ENCODE measurements at places on chromosomes 12 and 14.

DNA sequence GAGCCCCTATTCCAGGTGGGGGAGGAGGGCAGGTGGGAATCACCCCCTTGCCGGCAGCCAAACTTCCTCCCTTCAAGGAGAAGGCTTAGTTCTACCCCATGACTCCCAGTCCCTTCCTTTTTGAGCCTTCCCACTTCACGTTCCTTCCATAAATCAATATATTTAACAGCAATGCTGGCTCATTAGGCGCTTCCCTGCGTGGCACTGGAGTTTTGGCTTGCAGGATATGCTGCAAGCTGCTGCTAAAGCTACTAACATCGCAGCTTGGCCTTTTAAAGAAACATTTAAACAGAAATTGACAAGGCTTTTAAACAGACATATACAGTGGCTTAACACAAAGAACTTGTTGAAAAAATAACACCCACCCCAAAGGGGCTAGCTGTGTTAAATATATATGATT, 308.0 kb upstream of the FKBP4 start:
- H3K4me3 ChIP-seq: no peak overlapping the region
- no peak overlapping the region for H3K27ac ChIP-seq
- no peaks in the 10 kb centered on the region for H3K36me3 ChIP-seq
- no peak for DNase-seq
- H3K27me3 ChIP-seq: no peaks in the 10 kb centered on the region

DNA sequence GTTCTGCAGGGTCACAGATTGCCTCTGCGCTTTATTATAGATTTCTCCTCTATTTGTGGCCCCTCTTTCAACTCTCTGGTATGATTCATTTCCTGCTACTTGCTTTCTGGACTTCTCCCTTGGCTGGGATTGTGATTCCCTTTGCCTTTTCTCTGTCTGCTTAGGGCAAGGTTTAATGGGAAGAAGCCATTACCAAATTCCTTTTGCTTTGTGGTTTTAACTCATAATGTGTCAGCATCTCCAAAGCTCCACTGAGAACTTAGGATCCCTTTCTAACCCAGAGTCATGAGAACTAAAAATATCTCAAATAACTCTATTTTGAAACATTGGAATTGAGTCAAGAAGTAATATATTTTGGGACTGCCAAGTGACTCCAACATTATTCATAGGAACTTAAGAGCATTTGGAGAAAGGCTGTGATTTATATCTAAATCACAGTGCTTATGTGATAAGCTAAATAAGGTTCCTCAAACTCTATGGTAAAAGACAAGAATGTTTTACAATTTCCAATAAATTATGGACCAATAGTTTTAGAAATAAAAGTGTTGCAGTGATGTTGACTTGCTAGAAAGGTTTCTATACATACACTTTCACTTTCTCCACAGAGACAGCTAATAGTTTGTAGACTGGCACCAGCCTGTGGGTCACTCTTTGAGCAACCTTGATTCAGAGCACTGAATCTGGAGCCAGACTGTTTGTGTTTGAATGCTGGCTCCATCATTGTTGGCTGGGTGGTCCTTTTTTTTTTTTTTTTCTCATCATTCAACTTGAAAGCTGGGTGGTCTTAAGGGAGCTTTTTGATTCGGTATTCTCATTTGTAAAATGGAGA, 93.9 kb downstream of the DACT1 start:
- no peaks in the 10 kb centered on the region for H3K27me3 ChIP-seq
- no peak for DNase-seq
- no peak overlapping the region for H3K27ac ChIP-seq
- H3K4me3 ChIP-seq: no peak overlapping the region

DNA sequence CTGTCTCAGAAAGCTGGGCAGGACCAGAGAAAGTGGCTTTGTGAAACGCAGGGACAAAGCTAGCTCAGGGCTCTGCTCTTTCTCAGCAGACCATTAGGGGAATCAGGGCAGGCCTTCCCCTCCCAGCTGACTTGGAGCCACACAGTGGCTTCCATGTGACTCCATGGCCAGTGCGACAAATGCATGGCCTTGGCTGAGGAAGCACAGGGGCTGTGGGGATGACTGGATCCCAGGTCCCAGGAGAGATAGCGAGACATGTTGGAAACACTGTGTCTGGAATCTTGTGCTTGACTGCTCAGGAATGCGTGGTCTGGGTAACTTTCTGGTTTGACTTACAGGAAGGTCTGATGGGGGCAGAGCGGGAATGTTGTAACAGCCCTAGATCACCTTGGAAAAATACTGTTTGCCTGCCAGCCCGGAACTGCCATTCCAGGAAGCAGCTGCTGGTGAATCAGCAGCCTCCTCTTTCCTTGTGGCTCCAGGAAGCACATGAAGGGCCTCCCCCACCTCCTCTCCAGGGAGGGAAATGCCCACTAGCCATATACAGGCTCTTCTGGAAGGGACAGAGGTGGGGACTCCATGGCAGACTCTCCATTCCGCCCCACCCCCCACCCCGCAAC, 133.5 kb upstream of the HIF1A start:
- no peaks in the 10 kb centered on the region for H3K36me3 ChIP-seq
- DNase-seq: no peak
- H3K27me3 ChIP-seq: no peaks in the 10 kb centered on the region
- H3K4me1 ChIP-seq: peaks cover 49% of the 10 kb centered on the region

DNA sequence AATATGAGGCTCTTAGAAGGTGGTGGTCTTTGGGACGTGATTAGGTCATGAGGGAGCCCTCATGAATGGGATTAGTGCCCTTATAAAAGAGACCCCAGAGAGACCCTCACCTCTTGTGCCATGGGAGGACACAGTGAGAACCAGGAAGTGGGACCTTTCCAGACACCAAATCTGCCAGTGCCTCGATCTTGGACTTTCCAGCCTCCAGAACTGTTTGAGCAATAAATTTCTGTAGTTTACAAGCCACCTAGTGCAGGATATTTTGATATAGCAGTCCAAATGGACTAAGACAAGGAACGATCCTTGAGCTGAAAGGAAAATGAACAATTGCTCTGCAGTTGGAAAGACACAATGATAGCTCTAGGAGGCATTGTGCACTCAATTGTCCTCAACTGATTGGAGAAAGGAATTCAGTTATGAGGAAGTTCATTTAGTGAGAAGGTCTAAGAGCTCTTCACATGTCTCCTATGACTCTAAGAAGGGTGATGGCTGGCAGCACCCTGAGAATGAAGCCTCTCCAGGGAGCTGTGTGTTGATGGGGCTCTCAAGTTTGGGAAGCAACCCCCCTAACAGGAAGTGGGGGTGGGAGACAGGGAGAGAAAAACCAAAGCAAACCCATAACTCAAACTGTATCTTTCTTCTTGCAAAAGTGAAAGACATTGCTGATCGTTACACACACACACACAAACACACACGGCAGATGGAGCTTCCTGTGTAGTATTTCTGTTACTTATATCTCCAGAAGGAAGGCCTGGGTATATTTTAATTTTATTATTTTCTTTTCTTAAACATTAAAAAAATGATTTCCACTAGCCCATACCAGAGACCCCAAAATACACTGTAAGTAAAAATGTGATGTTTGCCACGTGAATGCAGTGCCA, 21.0 kb downstream of the CHST11 start:
- H3K36me3 ChIP-seq: no peaks in the 10 kb centered on the region
- no peak for DNase-seq
- H3K4me1 ChIP-seq: no peaks in the 10 kb centered on the region
- H3K4me3 ChIP-seq: no peak overlapping the region
- no peaks in the 10 kb centered on the region for H3K27me3 ChIP-seq

DNA sequence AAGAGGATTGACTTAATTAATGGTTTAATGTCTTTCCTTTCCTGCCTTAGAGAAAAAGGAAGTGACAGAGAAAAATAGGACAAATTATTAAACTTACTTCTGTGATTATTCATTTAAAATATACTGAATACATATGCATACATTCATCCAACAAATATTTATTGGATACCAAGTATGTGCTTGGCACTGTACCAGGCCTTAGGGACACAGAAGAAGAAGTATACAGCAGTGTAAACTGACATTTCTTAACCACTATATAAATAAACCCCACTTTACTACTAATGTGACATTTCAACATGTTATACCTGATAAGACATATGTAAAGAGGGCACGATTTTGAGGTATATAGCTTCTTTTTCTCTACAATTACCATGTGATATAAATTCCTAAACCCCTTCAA, 53.6 kb downstream of the ERO1A start:
- no peak overlapping the region for H3K4me3 ChIP-seq
- H3K36me3 ChIP-seq: peaks cover 38% of the 10 kb centered on the region
- no peaks in the 10 kb centered on the region for H3K4me1 ChIP-seq
- no peak overlapping the region for H3K27ac ChIP-seq

GRCh38 chr12:55933169-55933798, 2.3 kb downstream of the DGKA start:
- peak overlapping the region; percentile 98 for H3K27ac ChIP-seq
- peaks cover 74% of the 10 kb centered on the region for H3K4me1 ChIP-seq
- H3K36me3 ChIP-seq: peaks cover 7% of the 10 kb centered on the region

DNA sequence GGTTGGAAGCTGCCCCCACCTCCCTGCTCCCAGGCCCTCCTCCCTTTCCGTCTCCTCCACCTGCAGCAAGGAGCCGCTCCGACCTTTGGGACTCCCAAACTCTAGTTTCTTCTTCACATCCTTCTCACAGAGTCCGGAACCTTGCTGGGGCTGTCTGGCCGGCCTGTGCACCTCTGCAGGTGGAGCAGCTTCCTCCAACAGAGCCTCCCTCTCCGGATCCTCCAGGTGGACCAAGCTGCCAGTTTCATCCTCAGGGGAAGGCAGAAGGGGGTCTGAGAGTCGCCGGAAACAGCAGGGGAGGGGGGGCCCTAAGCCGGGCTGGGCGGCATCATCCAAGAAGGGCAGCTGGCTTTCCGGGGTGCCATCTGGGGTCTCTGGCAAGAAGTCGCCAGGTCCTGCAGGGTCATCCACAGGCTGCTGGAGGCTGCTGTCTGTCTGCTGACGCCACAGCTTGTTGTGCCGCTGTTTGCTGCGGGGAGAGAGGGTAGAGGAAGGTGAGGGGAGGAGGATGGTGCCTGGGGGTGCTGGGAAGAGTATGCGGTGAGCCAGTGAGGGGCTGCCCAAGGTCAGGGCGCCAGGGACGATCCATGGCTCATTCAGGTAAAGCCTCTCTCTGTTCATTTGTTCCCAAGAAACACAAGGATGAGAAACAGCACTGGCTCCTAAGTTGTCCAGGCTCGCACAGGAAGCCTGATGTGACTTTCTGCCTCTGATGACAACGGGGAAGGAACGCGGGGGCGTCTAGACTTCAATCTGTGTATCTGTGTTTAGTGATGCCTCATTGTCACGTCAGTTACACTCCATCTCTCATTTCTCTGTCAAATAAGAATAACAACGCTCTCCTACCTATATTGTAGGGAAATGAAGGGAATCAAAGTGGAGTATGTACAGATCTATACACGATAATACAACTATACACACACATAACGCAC, 61.3 kb upstream of the CORO1C start:
- peaks cover 59% of the 10 kb centered on the region for H3K36me3 ChIP-seq
- H3K27me3 ChIP-seq: no peaks in the 10 kb centered on the region
- no peak overlapping the region for H3K4me3 ChIP-seq
- no peak overlapping the region for H3K27ac ChIP-seq
- DNase-seq: no peak

DNA sequence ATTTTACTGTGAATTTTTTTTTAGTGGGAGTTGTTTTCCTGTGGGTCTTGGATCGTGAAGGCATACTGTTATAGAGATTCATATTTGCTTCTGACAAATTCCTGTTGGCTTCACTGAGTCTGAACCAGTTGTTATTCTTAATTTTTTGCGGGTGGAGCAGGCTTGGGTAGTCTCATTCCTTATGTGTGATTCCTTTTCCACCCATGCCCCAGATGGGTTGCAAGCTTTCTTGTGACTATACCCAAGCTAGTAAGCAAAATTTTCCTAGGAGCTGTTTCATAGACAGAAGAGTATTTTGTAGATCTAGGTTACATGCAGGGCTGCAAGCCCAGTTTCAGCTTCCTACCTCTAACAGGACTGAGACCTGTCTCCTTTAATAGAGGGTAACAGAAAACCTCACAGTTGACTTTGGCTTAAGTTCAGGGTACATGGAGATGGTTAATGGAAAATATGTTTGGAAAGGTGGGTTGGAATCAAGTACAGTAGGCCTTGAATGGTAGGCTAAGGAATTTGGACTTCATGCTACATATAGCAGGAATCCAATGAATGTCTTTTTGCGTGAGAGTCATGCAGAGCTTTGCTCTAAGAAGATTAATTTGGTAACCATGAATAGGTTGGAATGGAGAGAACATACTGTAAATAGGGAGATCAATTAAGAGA, 29.0 kb downstream of the TRMT5 start:
- H3K4me1 ChIP-seq: no peaks in the 10 kb centered on the region
- H3K4me3 ChIP-seq: no peak overlapping the region
- no peak for DNase-seq
- no peak overlapping the region for H3K27ac ChIP-seq

DNA sequence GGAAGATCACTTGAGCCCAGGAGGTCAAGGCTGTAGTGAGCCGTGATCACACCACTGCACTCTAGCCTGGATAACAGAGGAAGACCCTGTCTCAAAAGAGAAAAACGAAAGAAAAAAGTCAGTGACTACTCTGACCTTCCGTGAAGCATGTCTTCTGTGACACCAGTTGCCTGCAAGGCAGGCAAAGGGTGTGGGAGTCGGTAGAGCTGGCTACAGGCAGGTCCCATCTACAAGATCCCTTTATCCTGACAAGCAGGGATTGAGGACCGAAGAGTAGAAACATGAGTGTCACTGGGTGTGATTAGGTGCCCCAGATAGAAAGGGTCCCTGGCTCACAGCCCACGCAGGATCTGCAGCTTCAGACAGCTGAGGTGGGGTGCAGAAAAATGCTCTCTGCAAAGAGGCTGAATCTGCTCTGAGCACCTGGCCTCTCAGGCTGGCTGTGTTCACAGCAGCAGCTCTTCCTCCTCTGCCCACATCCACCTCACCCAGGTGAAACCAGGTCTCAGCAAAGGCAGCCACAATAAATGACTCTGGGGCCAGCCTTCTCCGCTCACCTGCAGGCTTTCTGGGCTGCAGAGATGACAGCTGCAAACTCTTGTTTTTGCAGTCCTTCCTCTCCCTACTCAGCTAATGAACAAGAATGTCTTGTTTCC, 28.6 kb upstream of the HSP90B1 start:
- no peaks in the 10 kb centered on the region for H3K36me3 ChIP-seq
- no peak overlapping the region for H3K4me3 ChIP-seq
- no peaks in the 10 kb centered on the region for H3K27me3 ChIP-seq
- no peak for DNase-seq
- no peaks in the 10 kb centered on the region for H3K4me1 ChIP-seq
- no peak overlapping the region for H3K27ac ChIP-seq

- peak; percentile 51 for DNase-seq
- no peak overlapping the region for H3K27ac ChIP-seq
- peaks cover 60% of the 10 kb centered on the region for H3K4me1 ChIP-seq
- H3K27me3 ChIP-seq: no peaks in the 10 kb centered on the region
These were observed 39.5 kb downstream of the EVL start for GRCh38 chr14:100104523-100105300.
